HTR-8/SVneo (cell line): ENCODE measurements at places on chromosomes 7 and 10.
A peak's percentile ranks its signal among the peaks of the same experiment; 100 is the strongest.

- no peak for DNase-seq
Measured at GRCh38 chr10:58773944-58774343, 261.3 kb downstream of the BICC1 start.

DNA sequence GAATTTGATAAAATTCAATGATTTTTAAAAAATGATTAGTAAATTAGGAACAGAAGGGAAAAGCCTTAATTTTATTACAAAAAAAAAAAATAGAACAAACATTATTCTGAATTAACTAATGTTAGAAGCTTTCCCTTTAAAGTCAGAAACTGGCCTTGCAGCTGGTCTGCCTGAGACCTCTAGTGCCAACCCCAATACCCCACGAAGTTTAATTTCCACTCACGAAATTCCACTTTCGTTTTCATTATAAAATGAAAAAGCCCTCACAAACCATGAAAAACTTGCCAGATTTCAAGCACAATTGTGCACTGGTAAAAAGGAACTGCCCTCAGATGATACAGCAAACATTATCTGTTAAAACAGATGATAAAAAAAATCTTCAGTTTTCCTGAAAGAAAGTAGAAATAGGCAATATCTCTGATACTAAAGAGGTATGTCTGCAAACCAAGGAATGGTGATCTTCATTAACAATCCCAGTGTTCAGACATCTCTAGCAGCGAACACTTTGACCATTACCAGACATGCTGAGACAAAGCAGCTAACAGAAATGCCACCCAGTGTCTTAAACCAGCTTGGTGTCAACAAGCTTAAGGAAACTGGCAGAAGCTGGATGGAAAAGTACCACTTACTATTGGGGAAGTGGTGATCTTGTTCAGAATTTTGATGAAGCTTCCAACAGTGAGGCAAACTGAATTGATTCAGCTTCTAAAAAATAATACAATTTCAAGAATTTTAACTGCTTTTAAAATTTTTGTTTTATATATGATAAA lies 80.2 kb downstream of the PALS2 start:
- no peak for DNase-seq

DNA sequence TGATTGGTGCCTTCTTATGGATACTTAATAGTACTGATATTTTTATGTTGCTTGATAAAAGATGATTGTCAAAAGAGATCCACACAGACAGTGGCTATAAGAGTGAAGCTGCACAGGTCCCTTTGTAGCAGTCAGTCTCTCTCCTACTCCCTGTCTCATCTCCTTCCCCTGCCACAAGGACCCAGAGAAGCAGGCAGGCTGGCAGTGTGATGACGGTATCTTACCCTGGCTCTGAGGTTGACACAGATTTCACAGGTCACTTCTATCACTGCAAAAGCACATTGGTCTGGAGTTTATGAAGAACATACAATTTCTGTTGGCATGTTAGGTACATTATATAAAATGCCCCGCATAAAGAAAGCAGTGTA lies 64.4 kb upstream of the AHR start:
- DNase-seq = no peak

- no peak for DNase-seq
Measured at GRCh38 chr7:148854983-148855382, 29.1 kb downstream of the EZH2 start.

GRCh38 chr10:133139551-133140065 lies 20.4 kb upstream of the KNDC1 start:
- no peak for DNase-seq

DNA sequence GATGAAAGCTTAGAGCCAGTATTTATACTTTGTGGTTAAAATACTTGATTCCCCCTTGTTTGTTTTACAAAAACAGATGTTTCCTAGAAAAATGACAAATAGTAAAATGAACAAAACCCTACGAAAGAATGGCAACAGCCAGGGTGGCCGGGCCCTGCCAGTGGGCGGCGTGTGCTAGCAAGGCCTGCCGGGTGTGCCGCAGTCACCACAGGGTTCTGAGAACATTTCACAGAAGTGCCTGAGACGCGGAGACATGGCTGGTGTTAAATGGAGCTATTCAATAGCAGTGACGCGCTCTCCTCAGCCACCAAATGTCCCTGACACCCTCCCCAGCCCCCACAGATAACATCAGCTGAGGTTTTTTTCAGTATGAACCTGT lies 14.5 kb downstream of the GPR146 start:
- no peak for DNase-seq

DNA sequence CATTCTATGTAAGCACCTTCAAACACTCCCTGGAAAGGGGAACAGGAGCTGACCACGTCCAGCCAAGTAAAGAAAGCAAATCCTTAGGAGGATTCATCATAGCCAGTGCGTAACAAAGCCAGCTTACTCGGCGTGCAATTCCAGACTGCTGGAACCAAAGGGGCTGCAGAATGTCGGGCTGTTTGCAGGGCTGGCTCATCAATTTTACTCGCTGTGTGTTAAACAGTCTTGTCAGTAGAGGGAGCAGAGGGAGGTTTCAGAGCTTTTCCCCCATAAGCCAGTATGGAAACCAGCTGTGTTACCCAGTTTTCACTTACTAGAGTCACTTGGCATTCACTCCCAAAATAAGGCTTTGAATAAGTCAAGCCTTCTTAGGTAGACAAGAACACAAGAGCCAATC lies 127.1 kb downstream of the KMT2E start:
- DNase-seq = peak; percentile 18

DNA sequence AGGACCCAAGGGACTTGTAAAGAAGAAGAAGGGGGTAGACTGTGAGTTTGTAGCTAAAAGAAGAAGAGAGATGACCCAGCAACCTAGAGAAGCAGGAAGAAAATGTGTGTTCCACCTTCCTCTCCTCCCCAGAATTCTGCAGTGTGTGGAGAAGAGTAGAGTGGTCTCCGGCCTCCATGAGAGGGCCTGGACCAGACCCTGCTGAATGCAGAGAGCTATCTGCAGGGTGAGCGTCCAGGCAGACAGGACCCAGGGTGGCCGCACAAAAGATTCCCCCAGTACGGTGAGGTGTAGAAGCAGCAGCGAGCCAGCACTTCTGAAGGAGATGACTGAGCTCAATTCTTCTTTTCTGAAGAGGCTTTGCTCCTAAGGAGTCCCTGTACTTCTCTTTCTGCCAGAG lies 239.7 kb upstream of the ANKRD30A start:
- DNase-seq = no peak

DNA sequence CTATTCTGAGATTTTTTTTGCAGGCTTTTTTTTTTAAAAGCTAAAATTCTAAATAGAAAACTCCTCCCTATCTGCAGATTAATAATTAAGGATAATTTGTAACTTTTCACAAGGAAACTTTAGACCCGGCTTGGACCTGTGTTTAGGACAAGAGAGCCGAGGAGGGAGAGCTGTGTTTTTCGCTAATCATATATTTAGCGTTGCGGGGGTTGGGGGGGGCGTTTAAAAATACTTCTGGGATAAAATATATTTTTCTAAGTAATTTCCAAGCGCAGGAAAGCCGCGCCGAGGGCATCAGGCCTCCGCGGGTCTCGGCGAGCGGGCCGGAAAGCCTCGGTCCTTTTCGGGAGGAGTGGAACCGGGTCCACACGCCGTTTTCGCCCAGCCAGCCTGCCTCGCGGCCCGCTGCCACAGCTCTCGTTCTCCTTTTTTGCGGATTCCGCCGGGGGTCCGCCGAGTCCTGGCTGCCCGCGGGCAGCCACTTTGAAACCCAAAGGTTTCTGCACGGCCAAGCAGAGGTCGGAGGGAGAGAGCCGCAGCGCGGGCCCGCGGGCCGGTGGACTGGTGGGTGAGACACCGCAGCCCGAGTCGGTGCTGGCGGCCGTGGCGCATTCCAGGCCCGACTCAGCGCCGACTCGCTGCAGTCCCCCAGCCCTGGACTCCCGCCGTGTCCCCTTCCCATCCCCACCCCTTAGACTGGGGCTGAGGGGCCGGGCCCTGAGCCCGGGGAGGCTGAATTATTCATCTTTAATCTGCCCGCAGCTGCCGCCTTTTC lies 2.3 kb downstream of the PAX2 start:
- no peak for DNase-seq

DNA sequence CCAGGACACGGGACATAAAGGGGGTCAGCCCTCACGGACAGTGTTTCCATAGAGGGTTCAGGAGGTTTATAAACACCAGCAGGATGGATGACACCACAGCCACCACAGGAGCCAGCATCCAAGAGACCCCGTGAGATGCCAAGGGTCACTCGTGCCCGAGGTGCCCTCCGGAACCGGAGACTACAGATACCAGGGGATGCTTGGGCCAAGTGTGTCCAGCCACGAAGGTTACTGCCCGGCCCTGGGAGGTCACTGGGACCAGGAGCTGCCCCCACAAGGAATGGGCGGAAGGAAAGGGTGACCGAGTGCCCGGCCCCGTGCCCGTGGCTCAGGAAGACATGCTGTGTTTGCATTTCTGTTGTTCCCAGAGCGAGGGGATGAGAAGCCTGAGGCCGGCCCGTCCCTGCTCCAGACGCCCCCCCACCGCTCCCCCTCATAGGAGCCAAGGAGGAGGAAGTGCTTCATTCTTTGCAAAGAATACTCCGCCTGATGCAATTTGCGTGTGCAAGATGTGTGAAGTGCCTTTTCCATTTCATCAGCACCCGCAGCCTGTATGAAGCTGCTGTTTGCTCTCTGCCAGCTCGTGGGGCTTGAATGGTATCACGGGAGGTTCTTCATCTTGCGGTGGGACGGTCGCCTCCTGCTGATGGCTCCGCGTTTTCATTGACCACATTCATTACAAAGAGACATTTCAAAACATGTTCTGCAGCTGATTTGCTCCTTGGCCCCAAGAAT lies 176.4 kb downstream of the ELFN1 start:
- no peak for DNase-seq

DNA sequence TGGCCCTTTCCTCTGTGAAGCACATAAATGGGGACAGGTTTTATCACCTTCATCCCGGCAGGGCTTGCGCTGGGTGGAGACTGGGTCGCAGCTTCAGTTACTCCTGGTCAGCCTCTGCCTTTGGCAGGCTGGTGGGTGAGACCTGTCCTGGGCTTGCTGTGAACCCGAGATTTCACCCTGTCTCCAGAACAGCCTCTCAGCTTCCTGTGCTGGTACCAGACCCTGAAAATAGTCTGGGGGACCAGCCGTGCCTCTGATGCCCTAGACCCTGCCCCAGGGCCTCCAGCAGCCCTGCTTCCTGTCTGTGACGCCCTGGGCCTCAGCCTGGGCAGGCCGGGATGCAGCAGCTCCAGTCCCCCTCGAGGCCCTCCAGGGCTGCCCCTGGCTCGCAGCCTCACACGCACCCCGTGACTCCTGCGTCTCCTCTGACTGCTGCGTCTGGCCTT lies 13.2 kb upstream of the PWWP2B start:
- no peak for DNase-seq

GRCh38 chr10:132539431-132539839 lies 1.8 kb downstream of the INPP5A start:
- no peak for DNase-seq

- no peak for DNase-seq
Measured at GRCh38 chr10:43691485-43691884, 42.8 kb upstream of the ZNF32 start.

GRCh38 chr7:30139836-30140384 lies 5.1 kb downstream of the MTURN start:
- no peak for DNase-seq

DNA sequence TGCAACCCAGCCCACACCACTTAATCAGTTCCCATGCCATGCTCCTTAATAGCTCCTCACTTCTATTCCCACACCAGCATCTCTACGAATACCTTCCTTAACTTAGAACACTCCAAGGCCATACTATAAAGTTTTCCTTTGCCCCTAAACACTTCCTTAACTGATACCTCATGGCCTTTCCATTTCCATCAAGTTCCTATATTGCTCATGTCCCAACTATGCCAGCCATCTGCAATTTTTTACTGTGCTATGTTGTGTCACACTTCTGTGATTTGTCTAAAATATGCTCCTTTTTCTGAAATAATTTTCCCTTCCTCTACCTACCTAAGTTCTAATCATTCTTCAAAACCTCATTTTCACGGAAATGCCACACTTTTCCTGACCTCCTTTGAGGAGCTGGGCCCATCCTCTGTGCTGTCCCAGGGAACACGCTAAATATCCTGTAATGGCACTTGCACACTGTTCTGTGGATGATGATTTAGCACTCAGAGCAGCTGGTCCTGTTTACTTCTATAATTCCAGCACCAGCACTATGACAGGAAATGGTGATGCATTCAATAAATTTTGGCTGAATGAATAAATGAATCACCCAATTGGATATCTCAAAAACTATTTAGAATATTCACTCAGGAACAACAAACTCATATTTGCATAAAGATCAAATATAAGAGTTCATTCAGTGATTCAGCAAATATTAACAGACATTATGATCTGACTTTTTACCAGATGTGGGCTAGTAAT lies 266.5 kb upstream of the HGF start:
- no peak for DNase-seq

GRCh38 chr7:63080831-63081230 lies 917.8 kb upstream of the ZNF722 start:
- DNase-seq = no peak

DNA sequence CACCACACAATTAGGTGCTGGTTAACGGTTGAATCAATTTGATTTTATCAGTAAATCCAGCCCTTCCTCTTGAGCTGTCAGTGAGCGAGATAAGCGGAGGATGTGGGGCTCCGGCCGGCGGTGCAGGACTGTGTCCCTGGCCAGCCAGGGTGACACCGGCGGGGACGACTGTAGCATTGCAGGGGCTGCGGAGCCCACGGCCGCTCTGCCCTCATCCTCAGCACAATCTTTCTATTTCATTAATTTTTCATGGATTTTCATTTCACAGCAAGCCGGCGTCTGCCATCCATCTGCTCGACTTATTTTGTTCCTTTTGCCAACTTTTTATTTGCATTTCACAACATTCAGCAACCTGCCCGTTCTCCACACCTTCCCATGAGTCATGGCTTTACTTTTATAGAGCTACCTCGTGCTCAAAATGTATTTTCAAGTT lies 4.7 kb downstream of the ADARB2 start:
- DNase-seq = no peak

DNA sequence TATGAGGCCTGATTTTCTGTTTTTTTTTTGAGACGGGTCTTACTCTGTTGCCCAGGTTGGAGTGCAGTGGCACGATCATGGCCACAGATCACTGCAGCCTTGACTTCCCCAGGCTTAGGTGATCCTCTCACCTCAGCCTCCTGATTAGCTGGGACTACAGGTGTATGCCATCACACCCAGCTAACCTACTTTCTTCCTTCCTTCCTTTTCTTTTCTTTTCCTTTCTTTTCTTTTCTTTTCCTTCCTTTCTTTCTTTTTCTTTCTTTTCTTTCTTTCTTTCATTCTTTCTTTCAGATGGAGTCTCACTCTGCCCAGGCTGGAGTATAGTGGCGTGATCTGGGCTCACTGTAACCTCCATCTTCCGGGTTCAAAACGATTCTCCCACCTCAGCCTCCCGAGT lies 3.8 kb downstream of the SRRT start:
- DNase-seq = no peak

DNA sequence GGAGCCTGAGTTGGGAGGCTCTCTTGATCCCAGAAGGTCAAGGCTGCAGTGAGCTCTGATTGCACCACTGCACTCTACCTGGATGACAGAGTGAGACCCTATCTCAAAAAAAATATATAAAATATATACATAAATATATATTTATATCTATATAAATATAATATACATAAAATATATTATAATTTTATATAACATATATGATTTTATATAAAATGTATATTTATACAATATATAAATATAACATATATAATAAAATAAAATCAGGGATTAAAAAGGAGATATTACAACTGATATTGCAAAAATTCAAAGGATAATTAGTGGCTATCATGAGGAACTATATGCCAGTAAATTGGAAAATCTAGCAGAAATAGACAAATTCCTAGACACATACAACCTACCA lies 353.5 kb upstream of the HPS1 start:
- no peak for DNase-seq
